ENCODE measurements at places on chromosomes 13 and 19.

DNA sequence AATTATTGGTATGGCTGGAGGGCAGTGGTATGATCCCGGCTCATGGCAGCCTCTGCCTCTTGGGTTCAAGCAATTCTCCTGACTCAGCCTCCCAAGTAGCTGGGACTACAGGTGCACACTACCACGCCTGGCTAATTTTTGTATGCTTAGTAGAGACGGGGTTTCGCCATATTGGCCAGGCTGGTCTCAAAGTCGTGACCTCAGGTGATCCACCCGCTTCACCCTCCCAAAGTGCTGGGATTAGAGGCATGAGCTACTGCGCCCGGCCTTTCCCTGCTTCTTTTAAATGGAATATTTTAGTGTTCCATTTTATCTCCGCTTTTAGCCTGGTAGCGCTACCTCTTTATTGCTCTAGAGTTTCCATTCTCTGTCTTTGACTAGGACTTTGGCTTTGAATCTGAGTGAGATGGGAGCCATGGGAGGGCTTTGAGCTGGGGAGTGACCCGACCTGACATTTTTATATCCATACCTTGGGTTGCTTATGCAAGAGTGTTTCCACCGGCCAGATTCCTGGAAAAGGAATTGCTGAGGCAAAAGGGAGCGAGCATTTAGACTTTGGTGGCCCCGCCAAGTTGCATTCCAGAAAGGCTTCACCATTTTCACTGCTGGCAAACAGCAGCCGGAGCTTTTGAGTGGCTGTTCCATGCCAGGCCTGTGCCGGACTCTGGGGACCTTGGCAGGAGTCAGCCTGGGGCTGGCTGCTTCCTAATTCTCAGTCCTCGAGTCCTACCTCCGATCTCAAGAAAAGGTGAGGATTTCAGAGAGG, 22.9 kb downstream of the BICRA start:
- no peak for DNase-seq

- DNase-seq, result no peak
Measured at GRCh38 chr13:48316826-48317510, 13.4 kb downstream of the RB1 start.

GRCh38 chr13:39108783-39109182, 70.5 kb downstream of the NHLRC3 start:
- DNase-seq, result no peak

GRCh38 chr19:49468746-49469447, 5.1 kb upstream of the FLT3LG start:
- peak; percentile 71 for DNase-seq

DNA sequence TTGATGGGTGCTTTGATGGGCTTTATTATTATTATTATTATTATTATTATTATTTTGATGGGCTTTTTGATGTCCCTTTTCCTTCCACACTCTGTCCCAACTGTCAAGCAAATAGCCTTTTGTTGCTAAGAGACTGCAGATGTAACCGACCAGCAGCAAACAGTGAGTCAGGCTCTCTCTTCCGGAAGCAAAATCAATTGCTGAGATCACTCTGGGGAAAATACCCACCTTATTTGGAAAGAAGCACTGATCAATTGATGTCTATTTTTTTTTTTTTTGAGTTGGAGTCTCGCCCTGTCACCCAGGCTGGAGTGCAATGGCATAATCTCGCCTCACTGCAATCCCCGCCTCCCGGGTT, 2.9 kb downstream of the LDLR start:
- no peak for DNase-seq

- DNase-seq, result no peak
Measured at GRCh38 chr13:112892426-112893206, 76.4 kb upstream of the MCF2L start.

DNA sequence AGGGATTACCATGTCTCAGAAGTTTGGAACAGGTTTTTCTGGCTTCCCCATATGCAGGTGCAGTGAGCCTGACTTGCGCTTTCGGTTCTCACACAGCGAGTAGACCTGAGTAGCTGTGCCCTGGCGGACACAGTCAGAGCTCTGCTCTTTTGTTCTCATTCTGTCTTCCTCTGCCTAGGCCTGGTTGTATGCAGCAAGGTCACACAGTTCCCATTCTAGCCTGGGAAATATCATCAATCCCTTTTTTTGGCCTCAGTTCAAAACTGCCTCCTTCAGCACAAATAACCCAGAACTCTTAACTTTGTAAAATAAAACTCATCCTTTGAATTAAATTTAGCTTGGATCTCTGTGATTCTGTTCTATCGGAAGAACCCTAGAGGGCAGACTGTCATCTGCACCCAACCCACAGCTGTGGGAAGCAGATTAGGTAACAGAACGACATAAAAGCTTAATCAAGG, 10.2 kb downstream of the OXGR1 start:
- DNase-seq, result no peak

GRCh38 chr13:27140060-27140459, 31.6 kb downstream of the USP12 start:
- DNase-seq, result no peak

GRCh38 chr19:12921047-12921446, 2.0 kb upstream of the SYCE2 start:
- no peak for DNase-seq

DNA sequence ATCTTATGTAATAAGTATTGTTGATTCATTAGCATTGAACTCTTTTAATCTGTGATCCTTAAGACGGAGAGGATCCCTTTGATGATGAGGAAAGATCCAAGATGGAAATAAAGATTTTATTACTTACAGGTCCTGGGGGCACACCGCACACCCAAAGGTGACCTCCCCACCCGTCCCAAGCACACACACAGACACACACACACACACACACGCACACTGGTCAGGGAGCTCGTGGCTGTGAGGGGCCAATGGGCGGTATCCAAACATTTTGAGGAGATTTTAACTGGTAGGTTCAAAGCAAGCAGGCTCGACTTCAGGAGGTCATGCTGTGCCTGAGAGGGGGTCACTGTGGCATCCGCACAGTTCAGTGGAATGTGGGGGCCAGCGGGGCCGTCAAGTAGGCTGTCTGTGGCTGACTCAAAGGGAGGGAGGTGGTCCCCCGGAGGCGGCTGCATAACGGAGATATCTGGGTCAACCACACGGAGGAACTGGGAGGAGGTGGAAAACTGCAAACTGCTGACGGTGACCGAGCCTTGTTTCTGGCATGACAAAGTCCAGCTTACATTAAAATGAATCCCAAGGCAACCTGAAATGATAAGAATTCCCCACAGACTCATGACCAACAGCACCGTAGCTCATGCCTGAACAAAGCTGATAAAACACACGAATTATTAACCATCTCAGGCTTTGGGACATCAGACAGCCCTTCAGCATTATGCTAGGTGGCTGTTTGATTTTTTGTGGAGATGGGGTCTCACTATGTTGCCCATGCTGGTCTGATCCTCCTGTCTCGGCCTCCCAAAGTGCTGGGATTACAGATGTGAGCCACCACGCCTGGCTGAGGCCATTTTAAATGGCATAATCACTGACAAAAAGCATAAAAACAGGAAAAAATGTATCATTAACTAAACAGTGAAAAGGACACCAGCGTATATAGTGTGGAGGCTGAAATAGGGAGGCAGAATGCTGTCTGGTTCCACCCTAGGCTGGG, 20.9 kb upstream of the SIGLEC11 start:
- DNase-seq, result no peak

DNA sequence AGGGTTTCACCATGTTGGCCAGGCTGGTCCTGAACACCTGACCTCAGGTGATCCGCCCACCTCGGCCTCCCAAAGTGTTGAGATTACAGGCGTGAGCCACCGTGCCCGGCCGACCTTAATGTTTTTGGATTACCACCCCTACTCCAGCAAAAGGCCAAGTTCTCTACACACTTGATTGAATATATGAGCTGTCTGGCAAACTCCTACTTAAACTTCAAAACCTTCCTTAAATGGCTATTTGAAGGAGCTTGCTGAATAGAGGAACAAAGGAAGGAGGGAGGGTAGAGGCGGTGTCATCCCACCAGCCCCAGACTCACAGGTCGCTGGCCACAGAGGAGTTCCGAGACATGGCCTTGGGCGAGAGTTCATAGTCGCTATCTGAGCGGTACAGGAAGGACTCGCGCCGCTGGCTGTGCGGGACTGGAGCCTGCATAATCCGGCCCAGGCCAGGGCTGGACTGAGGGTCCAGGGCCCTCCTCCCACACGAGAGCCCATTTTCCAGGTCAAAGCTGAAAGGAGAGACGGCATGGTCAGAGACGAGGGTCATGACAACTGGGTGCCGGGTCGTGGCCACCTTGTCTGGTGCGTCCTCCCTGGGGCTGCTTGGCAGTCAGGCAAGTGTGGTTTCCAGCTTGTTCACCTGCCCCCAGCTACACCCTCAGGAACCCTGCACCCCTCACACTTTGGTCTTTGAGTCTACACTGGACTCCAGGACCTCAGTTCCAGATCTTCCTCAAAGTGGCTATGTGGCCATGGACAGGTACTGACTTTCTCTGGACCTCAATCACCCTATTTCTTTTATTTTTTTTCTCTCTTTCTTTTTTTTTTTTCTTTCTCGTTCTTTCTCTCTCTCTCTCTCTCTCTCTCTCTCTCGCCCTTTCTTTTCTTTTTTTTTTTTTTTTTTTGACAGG, 4.2 kb downstream of the PDE4C start:
- DNase-seq, result no peak

- no peak for DNase-seq
Measured at GRCh38 chr19:50567882-50568727, at the start of gene LRRC4B. Gene LRRC4B, minus strand, starts transcription at chr19:50568435. Its CDS starts 19,597 bp downstream, at chr19:50548838.

GRCh38 chr13:51697181-51697580, 106.8 kb downstream of the DHRS12 start:
- no peak for DNase-seq

- no peak for DNase-seq
Measured at GRCh38 chr19:14890643-14891379, 4.9 kb upstream of the OR7A17 start.

DNA sequence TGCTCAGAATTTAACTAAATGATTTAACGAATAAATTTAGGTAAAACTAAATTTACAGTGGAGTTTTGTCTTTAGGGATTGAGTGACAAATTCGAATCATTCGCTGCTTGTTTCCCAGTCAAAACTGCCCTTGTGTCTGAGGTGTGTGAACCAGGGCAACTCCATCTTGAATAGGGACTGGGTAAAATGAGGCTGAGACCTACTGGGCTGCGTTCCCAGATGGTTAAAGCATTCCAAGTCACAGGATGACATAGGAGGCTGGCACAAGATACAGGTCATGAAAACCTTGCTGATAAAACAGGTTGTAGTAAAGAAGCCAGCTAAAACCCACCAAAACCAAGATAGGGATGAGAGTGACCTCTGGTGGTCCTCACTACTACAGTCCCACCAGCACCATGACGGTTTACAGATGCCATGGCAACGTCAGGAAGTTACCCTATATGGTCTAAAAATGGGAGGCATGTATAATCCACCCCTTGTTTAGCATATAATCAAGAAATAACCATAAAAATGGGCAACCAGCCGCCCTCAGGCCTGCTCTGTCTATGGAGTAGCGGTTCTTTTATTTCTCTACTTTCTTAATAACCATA, 10.2 kb upstream of the ANKRD10 start:
- no peak for DNase-seq

GRCh38 chr13:99982036-99982730, 599 bp downstream of the ZIC2 start:
- no peak for DNase-seq

DNA sequence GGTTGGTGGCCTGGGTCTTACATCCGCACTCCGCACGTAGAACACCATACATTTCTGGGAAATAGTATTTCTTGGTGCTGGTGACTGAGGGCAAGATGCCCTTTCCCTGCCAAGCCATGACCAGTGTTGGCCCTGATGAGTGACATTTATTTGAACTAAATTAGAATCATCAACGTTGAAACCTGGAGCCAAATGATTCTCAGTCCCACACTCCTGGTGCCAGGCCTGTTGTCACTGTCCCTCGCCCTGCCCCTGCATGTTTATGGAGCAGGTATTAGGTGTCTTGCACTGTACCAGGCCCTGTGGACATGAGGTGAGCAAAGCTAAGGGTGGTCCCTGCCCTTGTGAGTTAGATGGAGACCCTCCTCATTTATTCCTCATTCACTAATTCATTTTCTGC, 5.8 kb downstream of the CHST8 start:
- DNase-seq, result no peak

DNA sequence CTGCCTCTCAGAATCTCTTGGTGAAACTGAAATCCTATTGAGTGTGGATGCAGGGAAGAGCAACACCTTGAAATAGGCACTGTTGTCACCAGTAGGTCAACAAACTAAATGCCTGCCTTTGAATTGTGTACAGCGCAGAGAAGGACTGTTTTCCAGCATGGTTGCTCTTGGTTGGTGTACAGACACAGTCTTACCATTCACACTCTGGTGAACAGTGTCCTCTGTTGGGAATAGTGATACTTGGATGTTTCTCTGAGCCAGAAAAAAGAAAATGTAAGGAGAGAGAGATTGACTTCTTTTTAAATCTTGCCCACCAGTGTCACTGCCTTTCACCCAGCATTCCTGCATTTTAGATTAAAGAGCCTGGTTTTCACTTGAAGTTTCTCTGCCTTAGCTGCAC, 179.7 kb downstream of the STK24 start:
- DNase-seq, result no peak

DNA sequence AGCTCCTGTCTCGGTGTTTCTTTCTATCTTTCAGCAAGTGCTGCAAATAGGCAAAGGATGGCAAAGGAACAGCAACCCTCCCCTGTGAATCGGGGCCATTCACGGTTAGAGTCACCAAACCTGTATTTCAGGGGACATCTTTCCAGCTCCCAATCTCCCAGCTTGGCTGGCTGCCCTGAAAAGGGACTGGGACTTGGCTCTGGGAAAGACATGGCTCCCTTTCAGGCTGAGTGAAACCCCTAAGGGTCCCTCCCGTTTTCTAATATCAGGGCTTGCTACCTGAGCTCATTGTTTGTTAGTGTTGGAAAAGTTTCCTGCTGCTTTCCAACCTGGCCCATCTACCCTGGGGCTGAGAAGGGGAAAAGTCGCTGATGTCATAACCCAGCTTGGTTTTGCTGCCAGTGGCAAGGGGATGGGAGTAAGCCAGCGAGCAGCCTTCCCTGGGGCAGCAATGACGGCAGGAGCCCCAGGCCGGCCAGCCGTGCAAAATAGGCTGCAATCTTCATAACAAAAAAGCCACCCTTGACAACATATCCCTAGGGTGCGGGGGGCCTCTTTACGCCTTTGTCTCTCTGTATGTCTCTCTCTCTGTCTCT, 29.9 kb downstream of the SERP2 start:
- no peak for DNase-seq

- DNase-seq, result no peak
Measured at GRCh38 chr19:5364674-5365073, 24.1 kb upstream of the PTPRS start.
